ENCODE measurements at places on chromosomes 2 and 18.
A peak's percentile ranks its signal among the peaks of the same experiment; 100 is the strongest.

DNA sequence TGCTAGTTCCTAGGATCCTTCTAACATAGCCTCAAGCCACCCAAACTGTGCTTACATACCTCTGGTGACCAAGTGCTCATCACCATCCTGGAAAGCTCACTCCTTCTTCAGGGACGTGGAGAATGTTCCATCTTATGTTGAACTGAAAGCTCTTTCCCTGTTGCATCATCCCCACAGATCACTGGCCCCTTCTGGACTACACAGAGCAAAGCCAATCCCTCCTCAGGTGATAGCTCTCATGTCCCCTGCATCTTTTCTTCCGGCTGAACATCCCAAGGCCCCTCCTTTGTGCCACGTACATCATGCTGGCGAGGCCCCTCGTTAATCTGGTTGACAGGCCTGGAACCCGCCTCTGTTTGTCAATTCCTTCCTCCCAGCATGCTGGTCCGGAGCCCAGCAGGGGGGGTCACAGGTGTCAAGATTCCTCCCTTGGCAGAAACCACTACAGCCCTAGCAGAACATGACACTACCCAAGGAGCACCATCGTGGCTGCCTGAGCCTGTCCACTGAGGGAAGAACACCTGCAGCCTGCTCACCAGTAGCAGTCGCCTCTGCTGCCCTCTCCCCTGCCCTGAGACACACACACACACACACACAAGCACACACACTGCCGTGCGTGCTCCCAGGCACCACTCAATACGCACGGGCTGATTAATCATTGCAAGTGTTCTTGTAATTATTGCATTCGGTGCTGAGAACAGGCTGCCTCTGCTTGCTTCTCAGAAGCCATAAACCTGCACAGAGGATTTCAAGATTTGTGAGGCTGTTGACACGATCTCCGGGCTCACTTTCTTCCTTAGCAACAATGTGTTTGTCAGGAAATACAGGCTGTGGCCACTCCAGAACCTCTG is 6.3 kb upstream of the KCNK3 start:
- no peak for DNase-seq

GRCh38 chr18:2096551-2096950 is 474.8 kb downstream of the METTL4 start:
- peak; percentile 12 for DNase-seq

- DNase-seq, result no peak
Measured at GRCh38 chr2:11564816-11565567, 31.1 kb downstream of the GREB1 start.

DNA sequence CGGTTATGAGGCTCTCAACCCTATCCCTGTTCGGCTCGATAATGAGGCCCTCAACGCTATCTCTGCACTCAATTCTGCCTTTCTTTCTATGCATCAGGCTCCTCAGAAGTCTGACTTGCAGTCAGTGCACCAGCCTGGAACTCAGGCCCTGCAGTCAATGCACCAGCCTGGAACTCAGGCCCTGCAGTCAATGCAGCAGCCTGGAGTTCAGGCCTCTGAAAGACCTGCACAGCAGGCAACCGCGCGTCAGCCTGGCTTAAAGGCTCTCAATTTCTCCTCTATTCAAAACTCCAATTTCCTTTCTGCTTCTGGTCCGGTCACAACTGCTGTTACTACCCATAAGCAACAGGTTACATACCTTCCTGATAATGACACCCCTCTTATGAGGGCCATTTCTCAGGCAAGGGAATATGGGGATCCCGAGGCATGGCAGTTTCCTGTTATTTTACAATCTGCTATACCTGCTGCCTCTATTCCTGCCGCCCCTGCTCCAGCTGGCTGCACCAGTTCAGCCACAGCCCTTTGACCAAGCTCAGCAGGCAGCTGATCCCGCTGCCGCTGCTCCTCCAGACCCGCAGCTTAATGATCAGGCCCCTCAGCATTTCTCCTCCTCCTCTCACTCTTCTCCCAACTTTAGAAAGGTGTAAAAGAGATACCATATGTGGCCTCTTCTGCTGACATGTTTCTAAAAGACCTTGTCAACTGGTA is 933.6 kb upstream of the FANCL start:
- no peak for DNase-seq

DNA sequence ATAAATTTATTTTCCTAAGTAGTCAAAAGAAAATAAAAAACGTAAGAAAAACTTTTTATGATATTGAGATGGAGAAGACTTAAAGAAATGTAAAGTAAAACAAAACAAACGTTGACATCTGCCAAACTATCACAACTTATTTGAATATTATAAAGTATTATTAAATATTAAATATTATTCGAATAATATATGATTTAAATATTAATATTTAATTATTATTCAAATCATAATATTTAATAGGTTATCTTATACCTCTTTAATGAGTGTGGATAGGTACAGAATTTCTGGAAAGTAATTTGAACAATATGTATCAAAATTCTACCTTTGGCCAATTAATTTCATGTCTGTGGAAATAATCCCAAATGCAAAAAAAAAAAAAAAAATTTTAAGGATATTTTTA is 278.7 kb downstream of the RAD51AP2 start:
- DNase-seq, result no peak

DNA sequence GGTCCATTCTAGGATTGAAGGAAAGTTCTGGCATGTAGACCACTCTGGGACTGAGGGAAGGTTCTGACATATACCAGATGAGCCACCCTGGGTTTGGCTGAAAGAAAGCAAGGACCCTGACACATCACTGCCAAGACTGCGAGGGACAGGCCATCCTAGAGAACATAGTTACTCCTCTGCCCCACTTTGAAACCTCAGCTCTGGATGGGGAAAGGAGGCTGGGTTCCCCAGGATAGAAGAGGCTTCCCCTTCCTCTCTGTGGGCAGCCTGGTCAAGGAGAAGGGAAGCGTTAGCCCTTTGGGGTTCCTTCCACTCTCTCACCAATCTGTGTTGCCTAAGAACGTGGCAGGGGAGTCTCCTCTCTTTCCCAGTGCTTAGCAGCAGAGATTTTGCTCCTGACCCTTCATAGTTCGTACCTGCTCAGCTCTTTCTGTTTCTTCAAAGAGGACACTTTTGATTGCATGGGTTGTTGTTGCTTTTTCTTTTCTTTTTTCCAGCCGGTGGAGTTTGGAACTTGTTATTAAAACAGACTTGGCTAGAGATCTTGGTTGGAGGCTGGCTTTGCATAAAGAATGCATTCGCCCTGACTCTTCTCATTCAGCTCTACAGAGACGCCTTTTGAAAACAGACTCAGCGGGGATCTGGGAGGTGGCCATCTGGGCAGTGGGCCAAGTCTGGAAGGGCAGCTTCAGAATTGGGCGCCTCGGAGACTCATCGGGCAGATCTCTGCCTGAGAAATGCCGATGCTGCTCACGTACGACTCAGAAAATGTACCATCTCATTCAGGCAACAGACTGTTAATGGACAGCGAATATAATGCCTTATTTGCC is 166.1 kb downstream of the CLIP4 start:
- peak; percentile 83 for DNase-seq

DNA sequence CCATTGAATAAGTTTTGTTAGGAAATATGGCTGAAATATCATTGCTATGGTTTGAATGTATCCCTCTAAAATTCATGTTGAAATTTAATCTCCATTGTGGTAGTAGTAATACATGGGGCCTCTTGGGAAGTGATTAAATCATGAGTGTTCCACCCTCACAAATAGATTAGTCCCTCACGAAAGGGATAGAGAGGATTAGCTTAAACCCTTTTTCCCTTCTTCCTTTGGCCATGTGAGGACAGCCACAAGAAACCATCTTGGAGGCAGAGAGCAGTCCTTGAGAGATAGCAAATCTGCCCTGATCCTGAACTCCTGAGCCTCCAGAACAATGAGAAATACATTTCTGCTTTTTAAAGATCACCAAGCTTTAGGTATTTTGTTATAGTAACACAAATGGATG is 274.2 kb downstream of the CDH19 start:
- DNase-seq, result no peak

DNA sequence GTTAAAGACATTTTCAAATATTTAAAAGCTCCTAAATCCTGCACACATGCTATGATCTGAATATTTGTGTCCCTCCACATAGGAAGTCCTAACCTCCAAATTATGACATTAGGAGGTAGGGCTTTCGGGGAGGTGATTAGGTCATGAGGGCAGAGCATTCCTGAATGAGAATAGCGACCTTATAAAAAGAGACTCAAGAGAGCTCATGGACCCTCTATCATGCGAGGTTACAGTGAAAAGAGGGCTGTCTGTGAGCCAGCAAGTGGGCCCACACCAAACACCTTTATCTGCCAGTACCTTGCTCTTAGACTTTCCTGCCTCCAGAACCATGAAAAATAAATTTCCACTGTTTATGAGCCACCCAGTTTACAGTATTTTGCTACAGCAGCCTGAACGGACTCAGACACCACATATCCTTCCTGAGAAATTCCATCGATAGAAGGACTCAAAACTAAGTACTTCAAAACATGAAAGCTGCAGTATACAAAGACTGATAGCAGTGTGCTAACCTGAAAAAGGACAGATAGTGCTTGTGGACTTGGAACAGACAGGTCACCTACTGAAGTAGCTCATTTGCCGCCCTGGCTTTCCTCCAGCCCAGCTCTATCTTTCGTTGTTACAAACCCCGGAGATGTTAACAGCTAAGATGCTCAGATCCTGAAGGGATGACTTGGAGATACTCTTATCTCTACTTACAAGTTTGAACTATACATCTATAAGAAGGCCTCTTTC is 13.8 kb downstream of the FAM210A start:
- DNase-seq, result no peak

DNA sequence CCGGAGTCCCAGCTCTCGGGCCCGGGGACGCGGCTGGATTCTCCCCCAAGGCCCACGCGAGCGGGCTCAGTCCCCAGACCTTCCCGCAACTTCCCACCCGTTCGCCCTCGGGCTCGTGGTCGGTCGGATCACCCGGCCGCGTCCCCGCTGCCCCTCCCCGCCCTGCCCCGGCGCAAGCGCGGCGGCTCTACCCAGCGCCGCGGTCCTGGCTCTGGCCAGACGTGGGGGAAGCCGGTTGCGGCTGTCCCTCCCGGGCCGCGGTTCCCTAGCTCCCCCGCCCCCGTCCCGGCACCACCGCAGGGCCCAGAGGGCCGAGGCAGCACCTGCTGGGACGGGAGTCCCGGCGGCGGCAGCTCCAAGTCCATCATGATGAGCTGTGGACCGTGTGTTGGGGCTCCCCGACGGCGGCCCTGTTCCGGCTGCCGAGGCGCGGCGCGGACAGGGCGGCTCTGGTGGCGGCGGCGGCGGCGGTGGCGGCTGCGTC is 276 bp downstream of the NFE2L2 start:
- DNase-seq, result no peak

DNA sequence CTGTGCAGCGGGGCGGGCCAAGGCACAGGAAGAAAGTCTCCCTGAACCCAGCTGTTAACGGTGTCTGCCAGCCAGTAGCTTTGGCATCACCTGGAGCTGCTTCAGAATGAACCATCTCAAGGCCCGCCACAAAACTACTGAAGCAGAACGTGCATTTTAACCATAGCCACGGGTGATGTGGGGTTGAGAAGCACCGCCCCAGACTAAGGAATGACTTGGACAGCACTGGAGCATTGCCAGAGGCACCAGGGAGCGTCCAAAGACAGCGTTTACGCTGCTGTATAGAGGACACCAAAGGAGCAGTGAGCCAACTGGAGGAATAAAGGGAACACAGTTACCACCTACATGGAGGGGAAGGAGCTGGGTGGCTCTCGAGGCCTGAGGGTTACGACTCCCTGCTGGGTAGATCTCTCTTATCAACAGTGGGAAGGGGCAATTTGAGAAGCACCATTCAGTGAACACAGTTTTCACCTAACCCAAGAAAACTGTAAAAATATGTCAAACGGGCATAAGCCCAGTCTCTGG is 28.4 kb upstream of the LONRF2 start:
- peak; percentile 3 for DNase-seq

GRCh38 chr2:234823877-234824376 is 127.9 kb upstream of the SH3BP4 start:
- peak; percentile 100 for DNase-seq

GRCh38 chr18:77039196-77040130 is 93.1 kb downstream of the MBP start:
- peak; percentile 51 for DNase-seq

GRCh38 chr2:168545439-168546082 is 89.5 kb downstream of the CERS6 start:
- DNase-seq, result peak; percentile 97

- peak; percentile 45 for DNase-seq
Measured at GRCh38 chr2:133774654-133775015, 206.4 kb upstream of the NCKAP5 start.

GRCh38 chr2:217835931-217836891 is 166.6 kb downstream of the TNS1 start:
- peak; percentile 88 for DNase-seq

DNA sequence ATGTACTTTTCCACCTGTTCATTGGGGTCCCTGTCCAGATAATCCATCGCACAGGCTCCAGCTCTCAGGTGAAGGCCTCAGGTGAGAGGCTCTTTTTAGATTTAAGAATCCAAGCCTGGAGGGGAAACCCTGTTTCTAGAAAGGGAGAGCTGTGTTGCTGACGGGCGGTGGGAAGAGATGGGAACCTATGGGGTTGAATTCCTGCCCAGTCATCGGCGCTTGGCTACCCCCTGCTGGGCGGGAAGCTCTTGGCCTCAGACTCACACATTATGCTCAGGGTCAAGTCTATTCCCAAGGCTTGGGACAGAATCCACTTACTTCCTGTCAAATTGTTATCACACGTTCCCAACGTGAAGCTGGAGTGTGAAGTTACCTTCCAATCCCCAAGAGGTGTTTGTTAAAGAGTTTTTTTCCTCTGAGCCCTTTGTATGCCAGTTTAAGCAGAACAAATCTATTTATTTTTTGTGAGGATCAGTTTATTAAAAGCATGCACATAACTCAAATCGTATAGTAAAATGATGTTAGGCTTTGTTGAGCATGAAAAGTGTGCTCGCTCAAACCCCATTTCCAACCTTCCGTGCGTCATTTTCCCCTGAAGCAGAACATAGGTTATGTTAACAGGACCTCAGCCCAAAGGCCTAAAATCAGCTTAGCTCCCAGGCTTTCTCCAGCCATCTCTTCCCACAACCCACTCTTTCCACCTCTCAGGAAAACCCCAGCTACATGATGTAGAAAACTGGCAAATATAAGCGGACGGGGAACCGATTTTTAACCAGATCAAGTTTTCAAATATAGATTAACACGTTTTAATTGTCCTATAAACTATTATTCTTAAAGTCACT is 181.7 kb upstream of the ETAA1 start:
- peak; percentile 56 for DNase-seq

DNA sequence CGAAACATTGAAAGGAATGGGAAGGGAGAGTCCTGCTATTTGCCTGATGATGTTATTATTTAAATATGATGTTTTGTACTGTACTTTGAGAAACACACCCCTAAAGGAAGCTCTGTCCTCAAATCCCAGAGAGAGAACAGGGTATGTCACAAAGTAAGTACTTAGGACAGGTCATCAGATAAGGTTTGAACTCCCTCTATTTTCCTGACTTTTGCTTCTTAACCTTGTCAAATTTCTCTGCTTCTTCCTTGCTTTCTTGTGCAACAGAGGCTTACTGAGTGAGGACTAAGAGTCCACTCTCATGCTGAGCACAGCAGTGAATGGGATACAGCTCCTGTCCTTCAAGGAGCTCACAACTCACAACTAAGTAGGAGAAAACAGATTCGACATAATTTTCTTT is 3.7 kb downstream of the DGUOK start:
- DNase-seq, result no peak

Measured in fibroblast of lung (primary cell).